ENCODE measurements at places on chromosomes 2 and 18.

GRCh38 chr2:67268797-67269196 is 128.3 kb upstream of the ETAA1 start:
- DNase-seq: no peak

DNA sequence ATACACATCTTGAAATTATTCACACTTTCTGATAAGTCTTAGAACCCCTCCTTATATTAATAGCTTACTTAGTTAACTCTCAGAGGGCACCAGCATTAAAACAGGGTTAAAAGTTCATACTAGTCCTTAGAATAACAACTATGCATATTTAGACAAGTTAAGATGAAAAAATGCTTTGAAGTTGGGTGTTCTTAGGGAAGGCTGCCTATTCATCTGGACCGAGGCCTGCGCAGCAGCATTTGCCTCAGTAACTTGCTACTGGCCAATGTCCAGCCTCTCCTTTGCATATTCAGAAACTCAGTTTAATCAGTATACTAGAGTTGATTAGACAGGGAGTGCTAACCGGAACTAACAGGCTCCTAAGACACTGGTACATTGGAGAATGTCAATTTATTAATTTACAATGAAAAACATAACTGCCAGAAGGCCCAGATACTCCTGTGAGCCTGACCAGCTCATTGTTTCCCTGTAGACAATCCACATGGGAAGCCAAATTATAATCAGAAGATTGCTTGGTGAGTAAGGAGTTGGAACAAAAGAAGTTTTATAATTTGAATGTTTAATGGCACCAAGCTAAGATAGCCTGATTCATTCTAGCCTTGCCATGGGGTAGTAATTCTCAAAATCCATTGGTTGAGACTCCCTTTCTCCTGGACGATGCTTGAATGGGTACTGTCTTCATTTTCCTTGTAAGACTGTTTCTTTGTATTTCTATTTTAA is 48.9 kb downstream of the DYNC1I2 start:
- no peak for DNase-seq

- DNase-seq: no peak
Observed at GRCh38 chr2:152093464-152093863, 5.4 kb downstream of the CACNB4 start.

DNA sequence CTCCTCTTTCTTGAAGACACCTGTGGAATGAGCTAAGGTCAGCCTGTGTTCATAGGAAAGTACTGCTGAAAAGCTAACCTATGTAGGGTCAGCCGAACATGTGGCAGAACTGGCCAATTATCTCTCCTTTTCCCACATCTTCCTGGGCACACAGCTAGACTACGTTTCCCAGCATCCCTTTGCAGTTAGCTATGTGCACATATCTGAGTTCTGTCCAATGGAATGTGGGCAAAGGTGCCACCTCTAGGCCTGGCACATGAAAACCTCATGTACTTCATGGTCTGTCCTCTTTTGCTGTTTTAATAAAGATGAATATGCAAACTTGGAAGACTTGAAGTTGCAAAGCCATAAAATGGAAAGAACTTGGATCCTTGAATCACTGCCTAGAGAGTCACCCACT is 352.6 kb downstream of the TNS1 start:
- no peak for DNase-seq

DNA sequence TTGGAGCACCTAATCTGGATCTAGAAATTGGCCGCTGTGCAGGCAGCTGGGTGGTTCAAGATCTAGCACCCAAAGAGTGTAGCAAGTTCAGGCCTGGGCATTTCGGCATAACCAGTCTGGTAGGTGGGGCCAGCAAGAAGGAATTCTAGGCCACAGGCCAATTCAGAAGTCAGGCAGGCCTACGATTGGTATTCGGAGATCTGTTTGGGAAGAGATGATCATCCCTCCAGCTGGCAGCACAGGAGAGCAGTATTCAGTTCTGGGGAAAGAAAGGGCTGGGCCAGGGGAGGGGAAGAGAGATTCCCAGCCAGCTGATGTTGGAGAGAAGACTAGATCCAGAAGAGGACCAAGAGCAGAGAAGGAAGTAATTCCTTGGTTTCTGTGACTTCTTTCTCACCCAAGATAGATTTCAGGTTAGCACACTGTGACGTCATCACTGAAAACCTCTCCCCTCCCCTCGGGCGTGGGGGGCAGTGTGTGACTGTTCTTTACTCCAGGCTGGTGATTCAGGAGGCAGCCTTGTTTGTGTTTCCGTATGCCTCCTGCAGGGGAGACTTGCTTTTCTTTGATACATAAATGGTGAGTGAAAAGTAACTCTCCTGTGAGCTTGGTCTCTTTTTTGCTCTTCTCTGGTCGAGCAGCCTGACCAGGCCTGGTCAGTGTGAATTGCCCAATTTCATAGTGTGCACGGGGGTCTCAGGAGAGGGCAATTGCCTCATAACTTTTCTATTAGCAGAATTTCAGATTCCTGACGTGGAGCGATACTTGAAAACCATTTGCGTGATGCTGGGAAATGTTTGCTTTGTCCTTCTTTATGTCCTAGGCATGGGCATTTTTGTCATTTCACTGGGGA is 61.1 kb downstream of the MEIS1 start:
- peak; percentile 39 for DNase-seq

DNA sequence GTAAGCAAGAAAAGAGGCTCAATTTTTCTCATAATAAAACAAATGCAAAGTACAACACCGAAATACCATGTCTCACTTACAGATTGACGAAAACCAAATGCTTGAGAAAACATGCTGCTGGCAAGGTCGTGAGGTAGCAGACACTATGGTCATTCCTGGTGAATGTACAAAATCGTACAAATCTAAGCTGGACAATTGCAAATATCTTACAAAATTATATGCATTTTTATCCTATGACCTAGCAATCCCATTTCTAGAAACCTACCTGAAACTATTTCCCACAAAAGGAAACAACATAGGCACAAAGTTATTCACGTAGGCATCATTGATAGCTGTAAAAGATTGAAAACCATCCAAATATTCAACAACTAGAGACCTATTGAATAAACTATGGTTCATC is 54.0 kb downstream of the SCG2 start:
- DNase-seq: no peak

DNA sequence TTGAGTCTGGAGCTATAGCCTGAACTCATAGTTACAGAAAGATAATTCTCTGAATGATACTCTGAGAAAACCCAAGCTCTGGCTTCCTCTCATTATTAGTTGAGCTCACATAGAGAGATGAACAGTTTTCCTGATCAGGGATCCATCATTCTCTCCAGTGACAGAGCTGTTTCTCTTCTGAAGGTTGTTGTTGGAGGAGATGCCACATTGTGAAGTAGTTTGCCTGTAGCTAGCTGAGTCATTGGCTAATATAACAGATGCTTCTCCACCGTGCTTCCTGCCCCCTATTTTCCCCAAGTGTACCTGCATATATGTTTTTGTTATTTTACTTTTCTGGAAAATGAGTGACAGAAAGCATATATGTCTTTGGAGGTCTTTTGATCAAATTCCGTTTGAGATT is 64.6 kb downstream of the OSBPL6 start:
- DNase-seq: no peak

GRCh38 chr18:12398625-12399024 is 9.1 kb upstream of the PRELID3A start:
- no peak for DNase-seq

GRCh38 chr2:45625824-45626223 is 14.8 kb upstream of the SRBD1 start:
- no peak for DNase-seq

- DNase-seq: no peak
Observed at GRCh38 chr2:236209535-236209934, 41.3 kb upstream of the GBX2 start.

DNA sequence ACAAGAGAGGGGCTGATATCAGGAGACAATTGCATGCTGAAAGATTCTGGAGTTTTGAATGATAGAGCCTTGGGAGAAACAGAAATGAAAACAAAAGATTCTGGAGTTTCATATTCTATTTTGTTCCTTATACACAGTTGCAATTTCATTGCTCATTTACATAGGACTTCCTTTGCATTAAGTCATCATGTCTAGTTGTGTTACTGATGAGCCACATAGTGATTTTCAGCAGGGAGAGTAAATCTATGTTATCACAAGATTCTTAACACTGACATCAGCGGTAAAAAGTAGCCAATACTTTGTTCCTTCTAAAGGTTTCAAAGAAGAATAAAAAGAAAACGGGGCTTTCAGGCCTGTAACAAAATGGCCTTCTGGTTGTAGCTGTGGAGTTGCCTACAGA is 7.1 kb downstream of the ADAM17 start:
- no peak for DNase-seq

DNA sequence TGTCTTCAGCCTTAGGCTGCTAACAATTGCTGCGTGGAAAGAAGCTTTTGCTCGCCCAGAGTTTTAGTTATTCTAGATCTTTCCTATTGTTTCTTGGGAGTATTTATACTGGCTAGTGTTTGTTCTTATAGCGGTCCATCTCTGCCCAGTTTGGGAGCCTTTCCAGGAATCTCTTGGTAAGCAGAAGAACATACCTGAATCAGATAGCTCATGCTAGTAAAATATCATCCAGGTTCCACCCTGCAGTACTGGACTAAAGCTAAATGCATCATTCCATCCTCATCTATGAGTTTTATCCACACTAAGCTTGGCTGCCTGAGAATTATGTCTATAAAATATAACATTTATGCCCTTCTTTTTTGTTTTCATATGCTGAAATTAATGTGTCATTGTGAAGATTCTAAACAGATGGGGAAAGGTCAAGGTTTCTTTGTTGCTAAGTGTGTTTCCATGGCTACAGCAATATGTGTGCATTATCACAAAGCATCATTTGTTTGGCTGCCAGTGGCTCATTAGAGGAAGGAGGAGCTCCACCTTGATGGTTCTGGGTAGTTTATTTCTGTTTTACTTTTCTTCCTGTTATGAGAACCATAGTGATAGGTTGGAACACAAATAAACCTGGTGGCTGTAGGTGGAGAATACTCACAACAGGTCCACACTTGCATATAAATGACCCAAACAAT is 182.8 kb downstream of the PIK3C3 start:
- no peak for DNase-seq

DNA sequence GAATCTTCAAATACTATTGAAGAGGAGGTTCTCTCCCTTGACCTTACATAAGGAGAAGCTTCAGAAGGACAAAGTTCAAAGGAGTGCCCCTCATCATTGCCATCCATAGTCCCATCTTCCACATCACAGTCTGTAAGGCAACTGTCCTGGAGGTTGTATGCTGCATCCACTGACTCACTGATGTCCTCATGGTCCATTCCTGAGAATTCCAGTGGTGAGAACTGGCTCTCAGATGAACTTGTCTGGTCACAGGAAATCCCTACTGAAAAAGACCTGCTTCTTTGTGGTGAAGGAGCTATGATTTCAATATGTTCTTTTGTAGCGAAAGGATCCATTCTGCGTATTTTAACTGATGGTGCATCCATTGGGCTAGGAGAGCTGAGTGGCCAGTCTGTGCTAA is 52.2 kb downstream of the EIF2AK3 start:
- no peak for DNase-seq

- DNase-seq: no peak
Observed at GRCh38 chr2:80363330-80363729, 58.8 kb upstream of the LRRTM1 start.

- DNase-seq: no peak
Observed at GRCh38 chr2:219442256-219443015, 7.8 kb downstream of the SPEG start.

- DNase-seq: no peak
Observed at GRCh38 chr2:161681046-161681445, 56.8 kb downstream of the SLC4A10 start.

- DNase-seq: no peak
Observed at GRCh38 chr2:36670881-36671595, 25.5 kb upstream of the VIT start.

DNA sequence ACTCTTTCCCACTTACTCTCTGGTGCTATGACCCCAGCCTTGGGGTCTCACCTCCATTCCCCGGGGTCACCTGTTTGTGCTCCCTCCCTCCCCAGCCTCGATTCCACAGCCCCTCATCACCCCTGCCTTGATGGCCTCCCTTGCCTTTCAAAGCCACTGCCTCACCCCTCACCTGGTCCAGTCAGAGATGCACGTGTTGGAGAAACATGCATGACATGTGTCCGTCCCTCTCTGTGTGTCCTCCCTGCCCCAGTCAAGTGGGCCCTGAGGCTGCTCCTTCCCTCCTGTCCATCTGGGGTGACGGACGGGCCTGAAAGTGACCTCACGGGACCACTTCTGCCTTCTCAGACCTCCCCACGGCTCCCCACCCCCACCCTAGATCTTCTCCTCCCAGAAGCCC is 82.3 kb upstream of the TWIST2 start:
- no peak for DNase-seq

GRCh38 chr2:145411493-145411892 is 891.6 kb upstream of the ZEB2 start:
- no peak for DNase-seq

- no peak for DNase-seq
Observed at GRCh38 chr2:37786854-37787253, 115.4 kb upstream of the CDC42EP3 start.

- no peak for DNase-seq
Observed at GRCh38 chr18:54828281-54828881, at the start of gene RAB27B. TSS of gene RAB27B (plus strand) at chr18:54828477. CDS start at chr18:54877586, 49,109 bp downstream.

DNA sequence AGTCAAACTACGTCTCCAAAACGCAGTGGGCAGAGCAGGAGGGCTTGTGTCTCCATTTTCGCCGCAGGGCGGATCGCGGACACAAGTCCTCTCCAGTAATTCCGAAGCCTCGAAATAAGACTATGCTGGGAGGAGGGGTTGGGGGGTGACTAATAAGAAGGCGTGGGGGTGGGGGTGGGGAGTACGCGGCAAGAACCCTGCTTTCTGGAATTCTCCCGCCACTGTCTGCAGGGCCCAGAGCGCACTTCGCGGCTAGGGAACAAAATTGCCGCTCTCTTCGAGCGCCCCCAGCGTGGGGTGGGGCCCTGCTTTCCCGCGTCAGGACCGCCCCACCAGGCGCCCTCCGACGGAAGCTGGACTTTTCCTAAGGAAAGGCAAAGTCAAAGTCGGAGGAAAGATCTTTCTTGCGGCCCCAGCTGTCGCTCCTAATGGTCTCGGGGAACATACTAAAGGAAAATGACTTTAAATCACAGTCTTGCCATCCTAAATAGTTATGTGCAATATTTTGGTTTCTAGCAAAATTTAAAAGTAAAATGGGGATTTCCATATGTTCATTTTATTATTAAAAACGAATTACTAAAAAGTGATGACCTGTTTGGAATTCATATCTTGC is 11.9 kb downstream of the NR4A2 start:
- DNase-seq: no peak

DNA sequence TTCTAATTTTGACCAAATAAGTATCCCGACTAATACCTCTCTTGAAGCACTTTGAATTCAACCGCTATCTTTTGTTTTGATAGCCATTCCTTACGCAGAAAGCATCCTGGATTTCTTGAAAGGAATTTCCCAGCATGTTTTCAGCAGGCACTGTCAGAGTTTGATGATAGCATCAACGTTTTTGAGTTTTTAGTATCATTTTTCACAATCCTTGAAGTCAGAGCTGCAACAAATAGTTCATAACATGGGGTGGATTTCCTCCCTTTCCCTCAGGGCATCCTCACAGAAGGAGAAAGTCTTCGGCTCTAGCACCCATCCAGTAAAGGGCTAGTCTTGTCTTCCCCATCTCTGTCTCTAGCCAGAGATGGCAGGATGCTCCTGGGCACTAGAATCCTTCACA is 46.2 kb downstream of the ANKRD44 start:
- no peak for DNase-seq

- no peak for DNase-seq
Observed at GRCh38 chr2:2831633-2832032, 500.6 kb upstream of the MYT1L start.

- no peak for DNase-seq
Observed at GRCh38 chr2:230209422-230210051, 10.2 kb downstream of the SP110 start.

GRCh38 chr2:41729800-41730364 is 317.9 kb upstream of the PKDCC start:
- no peak for DNase-seq

- DNase-seq: no peak
Observed at GRCh38 chr18:24663026-24663425, 202.6 kb downstream of the HRH4 start.

Measured in BJ (cell line).